Thymus (tissue), 14 donors: ENCODE measurements at places on chromosomes 7 and 10. TPM values are rescaled to one million over a fixed set of nuclear protein-coding genes. Genes with fewer than 3 reads are reported as not detected.

Gene TAS2R4
- 0.38 TPM for total RNA-seq

Gene GRB10
- 2.8 TPM for total RNA-seq

Gene MXI1
- total RNA-seq: 14.7 TPM

Gene CPED1
- 2.2 TPM for total RNA-seq

Gene ELFN1
- 2.6 TPM for total RNA-seq

DNA sequence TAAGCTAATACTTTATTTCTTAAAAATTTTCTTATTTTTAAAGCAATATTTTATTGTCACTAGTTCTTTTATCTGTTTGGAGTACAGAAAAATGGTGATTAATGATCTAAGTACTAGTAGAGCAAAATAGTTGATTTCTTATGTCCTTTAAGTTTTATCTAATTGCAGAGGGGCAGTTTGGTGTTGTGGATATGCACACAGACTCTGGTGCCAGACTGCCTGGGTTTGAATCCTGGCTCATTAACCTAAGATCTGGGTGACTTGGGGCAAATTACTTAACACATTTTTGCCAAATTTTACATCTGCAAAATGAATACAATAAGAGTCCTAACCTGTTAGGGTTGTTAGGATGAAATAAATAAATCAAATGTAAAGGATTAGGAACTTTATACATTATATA lies 10.7 kb upstream of the PRPS1L1 start:
- no peak for DNase-seq

GRCh38 chr10:20288060-20288459 lies 471.8 kb downstream of the PLXDC2 start:
- no peak for DNase-seq

DNA sequence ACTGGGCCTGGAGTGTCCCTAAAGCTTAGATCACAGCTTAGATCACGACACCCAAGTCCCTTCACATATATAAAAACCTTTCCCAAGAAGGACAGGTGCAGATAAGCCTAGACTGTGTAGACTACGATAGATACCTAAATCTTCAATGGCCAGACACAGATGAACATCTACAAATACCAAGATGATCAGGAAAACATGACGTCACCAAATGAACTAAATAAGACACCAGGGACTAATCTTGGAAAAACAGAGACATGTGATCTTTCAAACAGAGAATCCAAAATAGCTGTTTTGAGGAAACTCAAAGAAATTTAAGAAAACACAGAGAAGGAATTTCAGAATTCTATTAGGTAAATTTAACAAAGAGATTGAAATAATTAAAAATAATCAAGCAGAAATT lies 1082.6 kb upstream of the PHF14 start:
- no peak for DNase-seq

DNA sequence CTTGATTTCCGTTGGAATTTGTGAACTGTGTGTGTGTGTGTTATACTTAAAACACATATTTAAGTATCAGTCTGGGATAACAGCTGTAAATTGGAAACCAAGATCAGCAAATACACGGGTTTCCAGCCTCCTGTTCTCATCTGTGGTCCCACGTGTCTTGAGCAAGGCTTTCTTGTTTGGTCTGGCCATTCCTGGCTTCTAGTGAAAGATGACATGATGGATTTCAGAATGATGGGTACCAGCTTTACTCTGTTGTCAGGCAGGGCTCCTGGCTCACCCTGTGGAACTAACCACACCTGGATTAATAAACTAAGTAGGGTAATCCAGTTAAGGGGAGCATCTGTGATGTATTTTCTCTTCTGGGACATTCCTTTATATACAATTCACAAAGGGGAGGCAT lies 346.2 kb upstream of the AOAH start:
- no peak for DNase-seq

GRCh38 chr7:158663428-158663741 lies 41.2 kb downstream of the NCAPG2 start:
- DNase-seq: no peak

DNA sequence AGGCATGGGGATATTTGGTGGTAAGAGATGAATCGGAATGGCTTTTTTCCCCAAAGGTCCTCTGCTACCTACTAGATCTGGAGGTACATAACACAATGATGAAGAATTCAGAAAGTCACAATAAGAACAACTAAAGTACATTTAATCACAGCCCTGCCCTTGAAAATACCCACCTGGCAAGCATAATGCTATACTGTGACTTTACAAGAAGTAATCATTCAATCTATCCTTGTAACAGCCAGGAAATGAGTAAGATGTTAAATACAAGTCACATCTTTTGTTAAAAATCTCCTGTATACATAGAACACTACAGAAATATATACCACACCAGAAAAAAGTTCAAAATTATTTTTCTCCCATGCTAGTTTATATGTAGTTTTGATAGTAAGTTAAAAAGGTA lies 108.3 kb upstream of the ABCB5 start:
- no peak for DNase-seq

GRCh38 chr7:150322114-150322832 lies 882 bp upstream of the LRRC61 start:
- DNase-seq: no peak

DNA sequence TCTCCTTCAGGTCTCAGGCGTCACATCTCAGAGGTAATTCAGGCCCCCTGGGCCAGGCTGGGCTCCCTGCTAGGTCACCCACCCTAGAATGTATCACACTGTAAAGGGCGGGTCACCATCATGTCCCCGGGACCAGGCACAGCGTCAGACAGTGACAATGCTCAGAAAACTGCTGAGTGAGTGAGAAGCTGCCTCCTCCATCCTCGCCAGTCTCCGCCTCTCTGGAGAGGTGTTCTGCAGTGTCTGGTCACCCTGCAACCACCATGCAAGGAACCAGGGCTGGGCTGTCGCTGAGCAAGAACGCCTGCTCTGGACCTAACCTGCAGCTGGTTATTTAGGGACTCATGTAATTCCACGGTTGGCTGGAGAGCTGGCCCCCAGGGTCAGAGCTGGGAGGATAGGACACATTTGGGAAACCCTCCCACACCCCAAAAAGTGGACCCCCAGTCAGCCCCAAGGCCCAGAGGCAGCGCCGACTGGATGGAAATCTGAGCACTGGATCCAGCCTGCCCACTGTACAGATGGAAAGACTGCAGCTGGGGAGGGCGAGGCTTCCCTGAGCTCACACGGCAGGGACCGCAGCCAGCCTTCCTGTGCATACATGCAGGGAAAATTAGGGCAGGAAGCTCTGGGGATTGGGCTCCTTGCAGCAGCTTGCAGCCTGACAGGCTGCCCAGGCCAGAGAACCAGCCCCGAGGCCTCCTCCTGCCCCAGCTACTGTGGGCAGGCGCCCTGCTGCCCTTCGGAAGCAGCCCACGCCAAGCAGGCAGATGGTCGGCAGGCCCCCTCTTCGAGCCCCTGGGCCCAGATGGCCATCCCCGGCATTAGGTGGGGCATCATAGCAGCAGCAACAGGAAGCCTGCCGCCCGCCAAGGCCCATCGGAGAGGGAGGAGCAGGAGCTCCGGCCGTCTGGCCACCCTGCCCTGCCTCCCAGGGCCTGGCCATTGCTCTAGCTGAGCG lies 105.4 kb upstream of the ZMIZ1 start:
- DNase-seq: no peak

GRCh38 chr10:112261281-112261822 lies 21.8 kb upstream of the TECTB start:
- no peak for DNase-seq
